A549 (cell line): ENCODE measurements at places on chromosomes 1 and 21. TPM values are rescaled to one million over a fixed set of nuclear protein-coding genes. Genes with fewer than 3 reads are reported as not detected.

The DCST1 gene
- not detected in 3 replicates for polyA plus RNA-seq

The WLS gene
- polyA plus RNA-seq = 8.7 to 12.1 TPM (median 10.9 TPM) in 3 replicates

The FAAH gene
- polyA plus RNA-seq = 0.98 to 1.3 TPM (median 1.2 TPM) in 3 replicates

The KANK4 gene
- polyA plus RNA-seq = 0.54 to 0.81 TPM (median 0.62 TPM) in 3 replicates

The CA6 gene
- polyA plus RNA-seq = not detected in 3 replicates

The LCE6A gene
- not detected in 3 replicates for polyA plus RNA-seq

The PRAMEF12 gene
- not detected in 3 replicates for polyA plus RNA-seq

The FAM177B gene
- not detected in 3 replicates for polyA plus RNA-seq

The FAF1 gene
- polyA plus RNA-seq = 29.9 to 31.7 TPM (median 31.2 TPM) in 3 replicates

The ATF6 gene
- polyA plus RNA-seq = 8.6 to 9.2 TPM (median 9.0 TPM) in 3 replicates

The CCDC30 gene
- polyA plus RNA-seq = 0.62 to 0.75 TPM (median 0.63 TPM) in 3 replicates

The PTGS2 gene
- 6.9 to 12.3 TPM (median 8.2 TPM) in 3 replicates for polyA plus RNA-seq

The EEIG2 gene
- 4.9 to 5.3 TPM (median 5.2 TPM) in 3 replicates for polyA plus RNA-seq

The RUNX3 gene
- polyA plus RNA-seq = 3.2 to 4.0 TPM (median 3.7 TPM) in 3 replicates

The C1orf53 gene
- 5.1 to 6.0 TPM (median 5.7 TPM) in 3 replicates for polyA plus RNA-seq

The SLC39A1 gene
- 95.6 to 108 TPM (median 104 TPM) in 3 replicates for polyA plus RNA-seq

The DNAH14 gene
- 15.9 to 17.6 TPM (median 16.1 TPM) in 3 replicates for polyA plus RNA-seq

The RNU5D-1 gene
- polyA plus RNA-seq = not detected in 3 replicates

The LAD1 gene
- polyA plus RNA-seq = 0.67 to 1.1 TPM (median 0.87 TPM) in 3 replicates
